Nucleus accumbens (tissue), 56 donors: ENCODE measurements at places on chromosomes 2 and 18.

GRCh38 chr18:10669441-10670100 is 143.7 kb downstream of the NAPG start:
- no peak for DNase-seq

DNA sequence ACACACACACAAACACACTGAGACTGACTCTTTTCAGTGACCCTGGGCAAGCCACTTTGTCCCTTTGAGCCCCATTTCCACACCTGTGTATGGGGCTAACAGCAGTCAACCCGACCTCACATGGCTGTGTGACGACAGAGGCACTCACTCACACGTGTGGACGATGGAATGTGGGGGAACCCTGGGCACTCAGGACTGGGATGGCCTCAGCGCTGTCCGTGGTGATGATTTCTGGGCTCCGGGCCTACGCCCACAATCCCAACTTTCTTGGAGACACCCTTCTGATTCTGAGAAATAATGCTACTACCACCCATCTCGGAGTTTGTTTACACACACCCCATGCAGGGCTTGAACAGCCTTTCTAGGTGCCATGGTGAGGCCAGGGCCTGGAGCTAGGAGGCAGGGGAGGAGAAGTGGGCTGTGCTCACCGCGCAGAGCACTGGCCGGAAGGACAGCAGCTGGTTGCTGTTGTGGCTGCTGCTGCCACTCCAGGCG is 1.5 kb downstream of the CRYBA2 start:
- DNase-seq = no peak

DNA sequence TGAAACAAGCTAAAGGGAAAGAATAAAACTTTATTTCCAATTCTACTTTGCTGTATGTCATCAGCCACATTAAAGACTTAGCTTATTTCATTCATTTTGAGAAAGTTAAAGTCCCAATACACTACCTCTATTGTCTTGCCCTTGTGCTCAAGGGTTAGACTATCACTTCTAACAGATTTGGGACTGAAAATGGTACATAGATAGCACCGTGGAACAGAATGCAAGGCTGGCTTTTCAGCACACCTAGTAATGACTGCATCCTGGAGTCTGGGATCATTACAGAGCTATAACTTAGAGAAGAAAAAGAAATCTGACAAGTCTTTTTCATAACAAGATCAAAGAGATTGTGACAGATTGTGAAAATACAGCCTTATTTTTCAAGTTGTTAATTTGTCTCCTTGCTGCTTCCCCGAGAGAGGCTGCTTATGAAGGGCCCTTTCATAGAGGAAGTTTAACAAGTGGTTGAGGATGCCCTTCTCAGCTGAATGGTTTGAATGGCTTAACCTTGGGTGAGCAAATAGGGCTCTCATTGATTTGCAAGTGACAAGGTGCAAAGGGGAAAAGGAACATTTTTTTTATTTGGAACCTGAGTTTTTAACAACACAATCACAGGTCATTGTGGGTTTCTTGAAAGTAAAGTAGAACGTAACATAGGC is 371.8 kb downstream of the EPHA4 start:
- DNase-seq = no peak

GRCh38 chr2:196589419-196589818 is 50.1 kb upstream of the CCDC150 start:
- no peak for DNase-seq

GRCh38 chr2:168633895-168634294 is 168.5 kb upstream of the NOSTRIN start:
- DNase-seq = no peak

GRCh38 chr2:96091141-96091710 is 25.1 kb downstream of the ADRA2B start:
- no peak for DNase-seq

DNA sequence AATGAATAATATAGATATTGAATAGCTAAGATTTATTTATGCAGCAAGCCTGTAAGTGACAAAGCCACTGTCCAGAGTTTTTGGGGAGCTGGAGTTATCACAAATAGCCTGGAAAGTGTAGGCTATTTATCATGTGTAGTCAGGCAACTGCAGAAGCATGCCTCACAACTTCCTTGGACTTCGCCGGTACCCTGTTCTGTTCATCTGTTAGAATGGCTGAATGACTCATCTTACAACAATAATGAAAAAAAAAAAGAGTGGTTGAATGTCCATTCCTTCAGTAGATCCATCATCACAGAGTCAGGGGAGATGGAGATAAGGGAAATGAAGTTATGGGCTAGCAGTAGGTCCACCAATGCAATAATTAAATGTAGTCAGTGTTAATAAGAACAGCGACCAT is 24.0 kb upstream of the ATP5MC3 start:
- DNase-seq = no peak

- DNase-seq = no peak
These were observed 15.0 kb downstream of the TOGARAM2 start for GRCh38 chr2:28995765-28996750.

DNA sequence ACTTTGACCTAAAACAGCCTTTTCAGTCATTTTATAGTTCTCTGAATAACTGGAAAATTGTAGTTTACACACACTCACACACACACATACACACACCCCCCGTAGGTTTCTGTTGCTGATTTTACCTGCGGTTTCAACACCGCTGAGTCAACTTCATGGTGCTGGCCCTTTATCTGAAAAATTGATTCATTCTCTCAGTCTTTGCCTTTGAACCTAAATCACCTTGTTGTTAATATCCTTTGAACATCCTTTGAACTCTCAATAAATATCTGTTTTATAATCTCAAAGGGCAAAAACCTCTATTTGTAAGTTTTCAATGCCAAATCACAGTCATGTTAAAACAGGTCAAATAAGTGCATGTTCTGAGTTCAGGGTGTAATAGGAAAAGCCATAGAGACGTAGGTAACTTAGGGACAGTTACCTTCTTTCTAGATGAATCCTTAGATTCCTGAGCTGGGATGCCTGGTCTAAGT is 109.0 kb upstream of the BZW1 start:
- DNase-seq = no peak

- no peak for DNase-seq
These were observed 335.4 kb upstream of the CDH2 start for GRCh38 chr18:28512357-28512756.

- no peak for DNase-seq
These were observed 278.4 kb downstream of the AGPS start for GRCh38 chr2:177670791-177671535.

DNA sequence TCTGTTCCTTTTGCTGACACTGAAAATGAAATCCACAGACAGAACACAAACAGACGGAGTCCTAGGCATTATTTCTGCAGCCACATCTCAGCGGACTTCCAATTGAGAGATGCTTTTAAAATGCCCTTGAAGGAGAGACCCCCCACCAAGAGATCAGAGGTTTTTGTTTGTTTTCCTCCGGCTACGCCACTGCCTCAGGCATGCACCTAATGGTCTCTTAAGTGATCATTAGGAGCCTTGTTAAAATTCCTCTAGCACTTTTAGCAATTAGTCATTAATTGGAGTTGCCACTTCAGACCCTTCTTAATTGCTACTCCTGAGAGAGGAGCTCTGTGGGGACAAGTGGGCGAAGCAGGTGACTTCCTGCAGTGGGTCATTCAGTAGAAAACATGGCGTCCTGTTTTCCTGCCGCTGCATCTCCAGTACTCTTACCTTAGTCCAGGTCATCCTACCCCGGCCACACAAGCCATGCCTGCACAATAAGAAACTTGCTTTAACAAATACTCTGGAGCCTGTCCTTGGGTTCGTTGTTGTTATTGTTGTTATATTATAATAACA is 257.7 kb upstream of the CHAC2 start:
- DNase-seq = no peak

DNA sequence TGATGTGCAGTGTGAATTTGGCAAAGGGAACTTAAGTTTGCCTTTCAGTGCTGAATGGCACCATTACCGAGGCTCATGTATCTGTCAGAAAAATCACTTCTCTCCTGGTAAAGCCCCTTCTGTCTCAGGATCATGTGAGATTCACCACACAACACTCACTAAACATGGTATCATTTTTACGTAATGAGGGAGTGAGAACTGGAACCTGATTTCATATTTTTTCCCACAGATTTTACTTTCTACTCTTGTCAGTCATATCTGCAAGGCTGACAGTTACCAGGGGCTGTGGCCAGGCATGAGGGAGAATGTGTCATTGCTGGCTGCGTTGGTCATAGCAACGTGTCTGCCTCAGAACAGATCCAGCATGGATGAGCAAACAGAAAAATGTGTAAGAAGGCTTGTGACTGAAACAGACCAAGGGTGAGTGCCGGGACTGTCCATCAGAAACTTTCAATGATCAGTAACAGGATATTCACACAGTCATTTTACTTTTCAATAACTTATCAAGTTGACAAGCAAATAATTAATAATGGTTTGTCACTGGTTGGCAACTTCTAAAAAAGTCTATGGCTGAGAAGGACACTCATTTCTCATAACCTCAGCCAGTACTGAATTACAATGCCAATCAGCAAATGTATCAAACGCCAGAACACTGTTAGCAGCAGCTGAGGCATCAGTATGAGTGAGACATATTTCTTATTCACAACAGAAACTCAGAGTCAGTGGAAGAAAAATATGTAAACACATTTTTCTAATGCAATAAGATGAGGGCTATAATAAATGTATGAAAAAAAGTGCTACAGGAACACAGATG is 100.5 kb downstream of the CDC42EP3 start:
- no peak for DNase-seq

DNA sequence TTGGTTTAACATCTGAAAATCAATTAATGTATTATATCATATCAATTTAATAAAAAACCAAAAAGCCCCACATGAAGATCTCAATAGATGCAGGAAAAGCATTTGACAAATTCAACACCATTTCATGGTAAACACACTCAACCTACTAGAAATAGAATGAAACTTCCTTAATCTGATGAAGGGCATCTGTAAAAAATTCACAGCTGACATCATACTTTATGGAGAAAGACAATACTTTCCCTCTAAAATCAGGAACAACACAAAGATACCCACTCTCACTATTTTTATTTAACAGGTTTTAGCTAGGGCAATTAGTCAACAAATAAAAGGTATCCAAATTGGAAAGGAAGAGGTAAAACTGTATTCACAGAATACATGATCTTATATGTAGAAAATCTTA is 303.0 kb upstream of the ZEB2 start:
- no peak for DNase-seq

DNA sequence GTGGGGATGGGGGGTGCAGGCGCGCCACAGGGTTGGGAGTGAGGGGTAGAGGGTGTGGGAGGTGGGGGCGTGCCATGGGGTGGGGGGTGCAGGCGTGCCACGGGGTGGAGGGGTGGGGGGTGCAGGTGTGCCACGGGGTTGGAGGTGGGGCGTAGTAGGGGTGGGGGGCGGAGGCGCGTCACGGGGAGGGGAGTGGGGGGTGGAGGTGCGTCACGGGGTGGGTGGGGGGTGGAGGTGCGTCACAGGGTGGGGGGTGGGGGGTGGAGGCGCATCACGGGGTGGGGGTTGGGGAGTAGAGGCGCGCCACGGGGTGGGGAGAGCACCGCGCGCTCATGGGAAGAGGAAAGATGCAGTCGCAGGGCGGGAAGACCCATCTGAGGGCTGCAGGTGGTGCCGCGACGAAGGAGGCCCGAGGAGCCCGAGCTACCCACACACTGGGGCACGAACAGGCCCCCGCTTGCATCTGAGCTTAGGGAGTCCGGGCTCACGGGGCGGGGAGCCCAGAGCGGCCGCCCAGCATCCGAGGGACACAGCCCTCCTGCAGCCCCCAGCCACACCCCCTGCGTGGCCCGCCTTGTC is 37.5 kb downstream of the SNED1 start:
- no peak for DNase-seq

GRCh38 chr2:70779911-70780545 is 10.4 kb downstream of the FIGLA start:
- no peak for DNase-seq

GRCh38 chr2:225464346-225465025 is 65.0 kb downstream of the NYAP2 start:
- no peak for DNase-seq

DNA sequence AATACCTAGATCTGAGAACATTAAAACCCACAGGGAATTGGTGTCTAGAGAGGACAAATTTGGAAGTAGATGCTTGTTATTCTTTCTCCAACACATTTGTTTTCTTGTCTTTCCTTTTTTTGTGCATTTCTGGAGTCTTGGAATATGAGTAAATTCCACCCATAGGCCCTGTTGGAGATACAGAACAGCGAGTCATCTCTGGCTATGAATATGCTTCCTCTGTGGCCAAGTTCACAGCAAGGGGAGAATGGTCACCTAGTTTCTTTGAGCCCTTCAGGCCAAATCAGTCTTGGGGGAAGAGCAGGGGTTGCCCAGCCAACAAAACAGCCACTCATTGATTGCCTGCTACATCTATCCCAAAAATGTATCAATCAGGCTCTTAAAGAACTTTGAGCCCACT is 31.3 kb downstream of the SP140L start:
- DNase-seq = no peak

DNA sequence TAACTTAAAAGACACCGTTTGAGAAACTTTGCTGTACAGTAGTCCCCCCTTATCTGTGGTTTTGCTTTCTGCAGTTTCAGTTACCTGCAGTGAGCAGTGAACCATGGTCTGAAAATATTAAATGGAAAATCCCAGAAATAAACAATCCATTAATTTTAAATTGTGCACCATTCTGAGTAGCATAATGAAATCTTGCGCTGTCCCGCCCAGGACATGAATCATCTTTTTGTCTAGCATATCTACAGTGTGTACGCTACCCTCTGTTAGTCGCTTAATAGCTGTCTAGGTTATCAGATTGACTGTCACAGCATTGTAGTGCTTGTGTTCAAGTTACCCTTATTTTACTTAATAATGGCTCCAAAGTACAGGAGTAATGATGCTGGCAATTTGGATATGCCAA is 6.1 kb downstream of the ARPC2 start:
- no peak for DNase-seq

GRCh38 chr18:62939433-62939832 is 224.1 kb downstream of the PHLPP1 start:
- DNase-seq = no peak

- no peak for DNase-seq
These were observed 21.6 kb downstream of the PRKRA start for GRCh38 chr2:178429336-178429735.

- DNase-seq = no peak
These were observed 56.7 kb upstream of the ASAP2 start for GRCh38 chr2:9149726-9150567.

GRCh38 chr2:50347358-50348044 is 684.4 kb downstream of the NRXN1 start:
- DNase-seq = no peak

DNA sequence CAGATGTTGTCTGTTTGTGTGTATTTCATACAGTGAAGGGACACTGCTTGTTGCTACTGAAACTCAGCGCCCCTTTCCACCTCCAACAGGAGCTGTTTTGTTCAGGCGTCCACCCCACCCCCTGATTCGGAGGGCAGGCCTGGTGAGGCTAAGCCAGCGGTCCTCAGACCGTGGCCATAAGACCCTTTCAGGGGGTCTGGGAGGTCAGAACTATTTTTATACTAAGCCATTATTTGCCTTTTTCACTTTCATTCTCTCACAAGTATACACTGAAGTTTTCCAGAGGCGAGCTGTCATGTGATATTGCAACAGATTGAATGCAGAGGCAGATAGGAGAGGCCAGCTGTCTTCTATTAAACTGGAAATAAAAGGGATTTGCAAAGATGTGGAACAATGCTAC is 39.7 kb upstream of the IGFBP5 start:
- DNase-seq = no peak
